ENCODE measurements at places on chromosomes 2 and 18.
A peak's percentile ranks its signal among the peaks of the same experiment; 100 is the strongest.

GRCh38 chr2:114550364-114550763 lies 107.9 kb downstream of the DPP10 start:
- DNase-seq = no peak

DNA sequence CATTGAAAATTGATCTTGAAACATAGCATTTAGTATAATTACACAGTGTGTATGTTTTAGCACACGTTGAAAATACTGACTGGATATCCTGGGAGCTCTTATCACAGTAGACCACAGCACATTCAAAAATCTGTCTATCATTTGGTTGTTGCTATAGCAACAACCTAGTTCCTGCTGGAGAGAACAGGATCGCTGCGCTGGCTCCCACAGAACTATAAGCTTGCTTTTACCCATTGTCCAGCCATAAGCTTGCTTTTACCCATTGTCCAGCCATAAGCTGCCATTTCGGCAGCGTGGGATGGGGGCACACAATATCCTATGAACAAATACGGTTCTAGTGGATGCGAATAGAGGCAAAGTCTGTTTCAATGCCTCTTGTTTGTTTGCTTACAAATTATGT lies 70.4 kb upstream of the ST6GAL2 start:
- no peak for DNase-seq

DNA sequence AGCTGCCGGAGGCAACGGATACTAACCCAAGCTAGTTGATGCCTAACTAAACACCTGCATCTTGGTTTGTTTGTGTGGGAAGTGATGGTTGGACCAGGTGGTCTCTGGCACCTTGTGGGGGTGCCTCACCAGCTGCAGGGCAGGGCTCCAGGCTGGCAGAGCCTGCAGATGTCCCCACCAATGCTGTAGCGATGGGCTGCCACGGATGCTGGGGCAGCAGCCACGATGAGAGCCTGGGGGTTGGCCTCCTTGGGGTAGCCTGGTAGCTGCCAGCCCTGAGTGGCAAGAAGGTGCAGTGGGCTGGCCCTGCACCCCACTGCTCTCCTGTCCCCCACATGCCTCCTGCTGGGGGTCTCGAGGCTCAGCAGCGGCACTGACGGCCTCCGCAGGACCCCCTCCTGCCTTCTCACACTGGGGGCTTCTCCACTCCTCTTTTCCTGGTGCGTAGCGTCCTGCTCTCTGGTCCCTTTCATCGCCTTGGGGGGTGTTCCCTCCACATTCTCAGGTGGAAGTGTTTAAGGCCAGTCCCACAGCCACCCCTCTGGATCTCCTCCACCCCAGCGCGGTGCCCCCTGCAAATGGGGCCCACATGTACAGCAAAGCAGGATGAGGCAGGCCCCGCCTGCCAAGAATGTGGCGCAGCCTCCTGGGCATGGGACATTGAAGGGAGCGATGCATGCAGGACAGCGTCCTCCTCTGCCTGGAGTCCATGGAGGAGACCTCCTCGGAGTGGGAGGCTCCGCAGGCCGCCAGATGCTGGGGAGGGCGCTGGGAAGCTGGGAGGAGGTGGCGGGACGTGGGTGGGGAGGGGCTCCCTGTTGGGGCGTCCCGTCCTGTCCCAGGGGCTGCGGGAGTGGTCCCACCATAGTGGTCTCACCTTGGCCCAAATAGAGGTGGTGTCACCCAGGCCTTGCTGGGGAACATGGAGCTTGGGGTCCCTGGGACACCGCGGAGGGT lies 173.1 kb downstream of the ASB1 start:
- DNase-seq = no peak

GRCh38 chr2:174486563-174487107 lies at the start of gene GPR155:
Gene GPR155, minus strand, starts transcription at chr2:174487029. Its CDS starts 5,073 bp downstream, at chr2:174481956.
- peak; percentile 90 for DNase-seq

- DNase-seq = no peak
These were observed 8.2 kb upstream of the SETBP1 start for GRCh38 chr18:44672506-44672905.

DNA sequence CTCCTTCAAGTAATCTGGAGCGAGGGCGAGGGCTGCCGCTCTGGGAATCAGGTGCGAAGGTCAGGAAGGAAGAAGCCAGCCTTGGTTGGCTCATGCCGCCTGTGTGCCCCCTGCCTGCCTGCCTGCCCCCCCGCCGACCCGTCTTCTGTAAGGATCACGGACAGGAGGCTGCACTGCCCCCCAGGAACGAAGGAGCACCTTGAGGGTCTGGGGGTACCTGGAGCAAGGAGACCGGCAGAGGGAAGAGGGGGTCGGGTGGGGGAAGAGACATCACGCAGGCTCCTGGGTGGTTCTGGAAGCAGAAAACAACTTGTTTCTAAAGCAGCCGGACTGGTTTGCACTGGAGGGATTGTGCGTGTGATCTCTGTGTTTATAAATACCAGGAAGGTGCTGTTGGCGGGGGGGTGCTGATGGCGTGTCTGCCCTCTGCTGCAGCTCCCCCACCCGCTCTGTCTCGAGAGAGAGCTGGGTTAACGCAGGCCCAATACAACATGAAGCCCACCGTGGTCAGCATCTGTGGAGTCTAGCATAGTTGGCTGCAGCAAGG lies 1.7 kb downstream of the FOSL2 start:
- DNase-seq = peak; percentile 80

DNA sequence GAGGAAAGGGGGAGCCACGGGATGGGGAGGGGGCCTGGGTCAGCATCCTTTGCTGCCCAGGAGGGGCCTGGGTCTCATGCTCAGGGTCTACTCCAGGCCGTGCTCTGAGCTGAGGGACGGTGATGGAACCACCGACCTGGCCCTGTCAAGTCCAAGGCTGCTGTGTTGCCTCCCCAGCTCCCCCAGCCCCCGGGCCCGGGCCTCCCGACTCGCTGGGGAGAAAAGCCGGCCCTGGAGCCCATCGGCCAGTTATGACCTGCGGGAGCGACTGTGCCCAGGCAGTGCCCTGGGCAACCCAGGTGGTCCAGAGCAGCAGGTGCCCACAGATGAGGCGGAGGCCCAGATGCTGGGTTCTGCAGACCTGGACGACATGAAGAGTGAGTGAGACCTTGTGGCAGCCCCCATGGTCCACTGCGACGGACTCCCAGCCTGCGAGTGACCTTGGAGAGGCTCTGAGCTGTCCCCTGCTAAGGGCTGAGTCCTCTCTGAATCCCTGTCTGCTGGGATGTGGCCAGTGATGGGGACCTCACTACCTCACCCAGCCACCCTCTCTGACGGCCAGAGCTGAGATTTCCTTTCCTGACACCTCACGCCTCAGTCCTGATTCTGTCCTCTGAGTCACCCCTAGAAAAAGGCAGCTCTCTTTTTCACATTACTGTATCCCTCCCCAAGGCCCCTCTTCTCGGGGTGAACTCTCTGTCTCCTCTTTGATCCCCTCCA lies 2.7 kb downstream of the SLC4A3 start:
- DNase-seq = no peak
